ENCODE measurements at places on chromosomes 12 and 14.

- no peak for DNase-seq
Measured at GRCh38 chr14:84963518-84963917, 566.4 kb upstream of the FLRT2 start.

DNA sequence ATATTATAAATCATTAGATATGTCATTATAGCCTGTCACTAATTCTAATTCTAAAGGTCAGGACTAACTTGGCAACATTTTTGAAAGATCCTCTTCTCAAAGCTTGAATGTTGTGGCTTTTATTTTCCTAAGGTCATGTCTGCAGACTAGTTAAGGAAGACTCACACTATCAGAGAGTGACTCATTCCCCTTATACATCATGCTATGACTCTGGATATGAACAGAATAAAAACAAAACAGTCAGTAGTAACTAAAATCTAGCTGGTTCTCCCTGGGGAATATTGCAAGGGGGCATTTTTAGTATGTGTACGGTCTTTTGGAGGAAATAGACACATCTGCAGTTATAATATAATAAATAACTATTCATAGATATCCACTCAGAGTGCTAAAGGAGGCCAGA is 170.6 kb downstream of the SLC2A13 start:
- DNase-seq: no peak

GRCh38 chr12:41940571-41940970 is 204.1 kb downstream of the GXYLT1 start:
- DNase-seq: no peak

GRCh38 chr12:47903151-47903611 is 1.6 kb downstream of the VDR start:
- no peak for DNase-seq

DNA sequence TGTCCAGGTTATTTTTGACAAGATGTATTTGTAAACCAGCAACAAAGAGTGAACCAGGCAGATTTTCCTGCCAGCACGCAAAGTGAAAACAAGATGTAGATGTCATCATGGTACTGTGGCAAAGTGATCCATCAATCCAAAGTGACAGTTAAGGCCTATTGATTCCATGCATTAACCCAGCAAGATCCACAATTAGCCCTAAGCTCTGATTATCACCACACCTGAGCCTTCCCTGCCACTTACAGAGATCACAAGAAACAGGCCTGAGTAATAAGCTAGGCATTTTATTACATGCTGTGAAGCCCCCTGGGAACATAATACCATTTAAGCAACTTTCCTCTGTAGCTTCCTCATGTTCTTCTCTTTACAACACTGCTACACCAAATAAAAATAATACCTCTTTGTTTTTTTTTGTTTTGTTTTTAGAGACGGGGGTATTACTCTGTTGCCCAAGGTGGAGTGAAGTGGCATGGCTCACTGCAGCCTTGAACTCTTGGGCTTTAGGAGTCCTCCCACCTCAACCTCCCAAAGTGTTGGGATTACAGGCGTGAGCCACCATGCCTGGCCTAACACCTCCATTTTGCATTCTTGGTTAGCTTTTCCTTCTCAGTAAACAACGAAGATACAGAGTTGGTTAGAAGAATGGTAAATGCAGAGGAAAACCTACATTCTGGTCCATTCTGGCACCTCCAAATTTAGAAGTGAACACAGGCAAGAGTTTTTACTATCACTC is 85.5 kb downstream of the STON2 start:
- no peak for DNase-seq

- no peak for DNase-seq
Measured at GRCh38 chr14:75648066-75648838, 12.4 kb downstream of the ERG28 start.

Data from cerebellar nuclear complex (tissue), 1 donor.